ENCODE measurements at places on chromosomes 12 and 14.

- DNase-seq: no peak
These were observed 16.1 kb downstream of the CLSTN3 start for GRCh38 chr12:7146228-7146627.

DNA sequence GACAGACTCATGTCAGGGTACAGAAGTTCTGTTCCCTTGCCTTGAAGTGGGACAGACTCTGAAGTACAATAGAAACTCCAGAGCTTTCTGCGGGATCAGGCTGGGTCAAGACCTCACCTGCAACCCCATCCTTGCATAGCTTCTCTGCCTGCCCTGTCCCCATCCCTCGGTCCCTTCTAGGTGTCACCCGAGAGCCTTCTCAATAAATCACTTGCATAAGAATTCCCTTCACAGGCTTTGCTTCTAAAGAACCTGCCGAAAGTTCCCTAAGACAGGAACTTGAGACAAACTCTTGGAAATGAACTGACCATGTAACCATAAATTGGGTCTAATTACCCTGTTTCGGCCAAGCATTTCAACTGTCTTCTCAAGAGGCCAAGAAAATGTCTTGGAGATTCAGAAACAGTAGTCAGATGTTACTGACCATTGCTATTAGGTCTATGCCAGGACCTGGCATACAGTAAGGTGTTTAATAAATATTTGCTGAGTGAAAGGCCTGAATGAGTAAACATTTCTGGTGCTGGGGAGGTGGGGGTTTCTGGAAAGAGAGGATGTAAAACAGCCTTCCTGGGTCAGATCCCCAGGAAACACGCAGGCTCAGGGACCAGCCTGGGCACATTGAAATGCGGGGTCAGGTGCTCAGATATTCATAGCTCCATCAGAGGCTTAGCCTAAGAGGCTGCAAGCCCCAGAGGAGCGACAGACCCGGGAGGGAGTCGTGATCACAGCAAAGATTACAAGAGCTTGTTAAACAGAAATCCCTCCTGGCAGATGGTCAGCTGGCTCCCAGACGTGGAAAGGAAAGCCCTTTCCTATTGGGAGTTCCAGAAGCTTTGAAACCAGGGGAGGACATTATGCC, 226.2 kb upstream of the LHX5 start:
- DNase-seq: no peak

DNA sequence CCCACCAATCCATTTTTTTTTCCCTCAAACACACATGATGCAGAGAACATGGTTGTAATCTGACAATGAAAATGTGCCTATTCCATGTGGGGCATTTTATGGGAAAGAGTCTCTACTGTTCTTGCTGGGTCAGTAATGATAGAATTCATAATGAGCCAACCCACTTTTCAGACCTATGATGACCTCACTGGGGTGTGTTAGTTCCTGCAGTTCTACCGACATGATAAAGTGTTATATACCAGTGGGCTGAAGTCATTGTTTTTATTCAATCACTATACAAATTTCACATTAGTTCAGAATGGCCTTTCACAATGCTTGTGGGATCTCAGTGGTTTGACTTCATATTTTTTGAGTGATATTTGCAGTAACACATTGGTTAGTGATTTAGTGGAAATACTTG, 47.5 kb downstream of the PPFIBP1 start:
- no peak for DNase-seq

DNA sequence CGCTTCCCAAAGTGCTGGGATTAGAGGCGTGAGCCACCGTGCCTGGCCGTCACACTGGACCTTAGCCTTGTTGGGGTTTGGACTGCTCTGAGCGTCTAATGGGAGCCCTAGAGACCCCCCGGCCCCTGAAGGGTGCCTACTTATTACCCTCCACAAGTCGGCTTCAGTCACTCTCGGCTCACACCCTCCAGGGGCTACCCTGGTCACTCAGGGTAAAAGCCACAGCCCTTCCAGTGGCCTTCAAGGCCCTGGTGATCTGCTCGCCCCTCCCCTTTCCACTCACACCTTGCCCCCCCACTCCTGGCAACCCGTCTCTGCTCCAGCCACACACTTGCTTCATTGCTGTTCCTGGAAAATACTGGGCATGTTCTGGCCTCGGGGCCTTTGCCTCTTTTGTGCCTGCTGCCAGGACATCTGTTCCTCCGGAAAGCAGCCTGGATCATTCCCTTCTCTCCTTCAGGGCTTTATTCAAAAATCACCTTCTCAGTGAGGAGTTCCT, 3.6 kb upstream of the MORN3 start:
- no peak for DNase-seq

DNA sequence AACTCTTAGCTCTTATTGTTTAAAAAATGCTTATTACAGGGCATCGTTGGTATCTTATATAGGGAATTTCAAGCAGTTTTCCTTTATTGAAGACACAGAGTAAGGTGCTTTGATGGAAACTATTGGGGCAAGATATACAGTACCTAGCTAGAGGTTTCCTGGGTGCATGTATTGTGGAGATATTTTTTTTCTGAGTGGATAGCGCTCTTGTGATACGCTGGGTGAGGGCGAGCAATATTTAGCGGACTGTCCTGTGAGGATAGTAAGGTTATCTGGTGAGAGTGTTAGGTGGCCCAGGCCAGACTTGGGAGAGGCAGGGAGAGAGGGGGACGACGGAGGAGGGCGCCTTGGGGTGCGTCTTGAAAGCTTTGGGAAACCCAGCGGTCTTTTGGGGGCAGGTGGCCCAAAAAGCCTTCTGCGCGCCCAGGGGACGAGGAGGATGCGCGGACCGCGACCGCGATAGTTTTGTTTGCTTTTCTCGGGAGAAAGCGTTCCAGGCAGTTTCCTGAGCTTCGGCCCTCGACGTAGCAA, 596 bp upstream of the BICD1 start:
- no peak for DNase-seq

- DNase-seq: no peak
These were observed 21.8 kb downstream of the FUT8 start for GRCh38 chr14:65434216-65434850.

- no peak for DNase-seq
These were observed 1.5 kb downstream of the ATP2B1 start for GRCh38 chr12:89706986-89707702.

GRCh38 chr12:26786865-26787514, 46.0 kb downstream of the ITPR2 start:
- no peak for DNase-seq

DNA sequence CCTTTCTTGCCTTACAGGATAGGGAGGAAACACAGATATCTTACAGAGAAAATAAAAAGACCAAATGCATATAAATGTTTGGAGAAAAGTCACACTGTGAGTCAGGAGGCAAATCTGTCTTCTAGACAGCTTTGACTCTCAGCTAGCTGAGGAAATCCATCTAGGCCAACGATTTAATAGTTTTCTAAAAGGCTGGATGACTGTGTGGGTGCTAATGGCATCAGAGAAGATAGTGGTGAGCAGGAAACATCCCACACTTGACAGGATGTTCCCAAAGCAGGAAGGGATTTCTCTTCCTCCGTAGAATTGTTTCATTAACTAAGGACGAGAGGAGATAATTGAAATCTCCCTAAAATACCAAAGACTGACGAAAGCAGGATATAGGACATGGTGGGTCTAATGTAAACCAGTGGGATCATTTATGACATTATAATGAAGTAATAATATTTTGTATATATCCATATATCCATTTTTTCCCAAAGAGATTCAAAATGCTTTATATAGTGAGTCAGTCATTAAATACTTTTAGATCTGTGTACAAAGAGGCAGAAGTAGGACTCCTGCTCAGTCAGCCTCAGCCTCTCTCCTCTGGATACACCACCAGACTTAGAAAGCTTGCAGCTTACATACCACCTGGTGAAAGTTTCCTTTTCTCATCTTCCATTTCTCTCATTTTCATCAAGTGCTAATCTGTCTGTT, 44.3 kb upstream of the PSMA6 start:
- DNase-seq: no peak

DNA sequence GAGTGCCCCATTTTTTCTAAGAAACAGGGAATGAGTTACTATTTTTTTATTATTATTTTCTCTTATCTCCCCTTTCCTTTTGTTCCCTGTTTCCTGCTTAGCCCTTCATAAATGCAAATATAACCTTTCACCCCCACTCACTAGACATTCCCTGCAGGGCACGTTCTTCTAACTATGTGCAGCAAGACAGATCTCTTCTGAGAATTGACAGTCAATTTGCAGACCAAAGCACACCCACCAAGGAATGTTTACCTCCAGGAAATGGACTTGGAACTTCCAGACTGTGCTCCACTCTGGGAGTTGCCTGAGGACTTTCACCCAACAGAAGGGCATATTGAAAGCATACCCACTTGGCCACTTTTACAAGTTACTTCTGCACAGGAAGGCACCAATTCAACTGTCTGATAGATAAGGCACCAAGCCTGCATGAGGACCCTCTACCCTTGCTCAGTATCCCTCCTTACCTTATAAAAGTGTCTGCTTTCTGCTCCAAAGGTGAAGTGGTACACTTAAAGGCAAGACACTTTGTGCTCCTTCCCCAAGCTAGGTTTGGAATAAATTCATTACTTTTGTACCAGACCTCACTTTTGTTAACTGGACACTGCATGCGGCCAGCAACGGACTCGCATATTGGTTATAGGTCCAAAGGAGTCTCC, 6.5 kb downstream of the TAS2R19 start:
- DNase-seq: no peak

- no peak for DNase-seq
These were observed 124.6 kb downstream of the RFLNA start for GRCh38 chr12:124419292-124420040.

DNA sequence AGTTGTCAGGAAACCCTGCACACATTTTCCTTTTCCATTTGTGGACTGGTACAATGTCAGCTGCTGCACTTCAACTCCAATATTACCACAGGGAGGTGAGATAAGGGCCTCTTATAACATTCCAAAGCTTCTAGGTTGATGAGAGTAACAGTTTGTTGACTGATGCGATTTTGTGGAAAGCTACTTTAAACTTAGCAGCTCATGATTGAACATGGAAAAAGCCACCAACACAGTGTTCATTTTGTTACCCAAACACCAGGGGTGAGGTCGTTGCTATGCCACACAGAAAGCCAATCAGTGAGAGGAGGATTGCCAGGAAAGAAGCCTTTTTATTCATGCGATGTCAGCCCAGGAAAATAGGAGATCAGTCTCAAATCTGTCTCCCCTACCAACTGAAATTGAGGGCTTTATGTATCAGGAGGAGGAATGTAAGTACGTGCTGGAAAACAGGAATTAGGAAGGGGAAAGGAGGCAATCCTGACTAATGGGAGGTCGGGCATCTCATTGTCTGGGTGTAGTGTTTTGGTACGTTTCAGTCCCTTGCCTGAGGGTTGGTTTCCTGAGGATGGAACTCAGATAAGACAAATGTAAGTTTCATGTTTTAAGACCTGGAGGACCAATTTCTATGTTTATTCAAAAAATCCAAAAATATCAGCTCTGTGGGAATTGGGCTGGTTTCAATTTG, 92.7 kb upstream of the PLEKHA5 start:
- no peak for DNase-seq

DNA sequence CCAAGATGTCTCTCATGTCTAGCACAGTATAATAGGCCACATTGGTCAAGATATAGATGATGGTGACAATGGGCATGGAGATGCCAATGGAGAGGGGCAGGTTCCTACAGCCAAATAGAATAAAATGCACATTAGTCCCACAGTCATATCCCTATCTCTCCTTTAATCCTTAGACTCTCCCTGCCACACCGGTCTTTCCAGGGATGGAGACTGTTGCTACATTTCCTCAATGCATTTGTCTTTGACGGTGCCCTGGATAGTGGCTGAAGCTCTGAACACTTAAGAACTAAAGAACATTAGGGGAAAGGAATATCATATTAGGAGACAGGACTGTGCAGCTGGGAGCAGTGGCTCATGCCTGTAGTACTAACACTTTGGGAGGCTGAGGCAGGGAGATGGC, 9.7 kb downstream of the OXA1L start:
- no peak for DNase-seq

DNA sequence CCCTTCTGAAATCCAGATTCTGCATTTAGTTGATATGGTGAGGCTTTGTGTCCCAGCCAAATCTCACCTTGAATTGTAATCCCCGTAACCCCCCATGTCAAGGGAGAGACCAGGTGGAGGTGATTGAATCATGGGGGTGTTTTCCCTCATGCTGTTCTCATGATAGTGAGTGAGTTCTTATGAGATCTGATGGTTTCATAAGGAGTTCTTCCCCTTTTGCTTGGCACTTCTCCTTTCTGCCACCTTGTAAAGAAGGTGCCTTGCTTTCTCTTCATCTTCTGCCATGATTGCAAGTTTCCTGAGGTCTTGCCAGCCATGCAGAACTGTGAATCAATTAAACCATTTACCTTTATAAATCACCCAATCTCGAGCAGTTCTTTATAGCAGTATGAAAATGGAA, 23.1 kb upstream of the C12orf42 start:
- DNase-seq: no peak

GRCh38 chr12:106428384-106428783, 70.8 kb downstream of the POLR3B start:
- no peak for DNase-seq

GRCh38 chr12:53221203-53222080, 10.6 kb downstream of the RARG start:
- peak; percentile 58 for DNase-seq

DNA sequence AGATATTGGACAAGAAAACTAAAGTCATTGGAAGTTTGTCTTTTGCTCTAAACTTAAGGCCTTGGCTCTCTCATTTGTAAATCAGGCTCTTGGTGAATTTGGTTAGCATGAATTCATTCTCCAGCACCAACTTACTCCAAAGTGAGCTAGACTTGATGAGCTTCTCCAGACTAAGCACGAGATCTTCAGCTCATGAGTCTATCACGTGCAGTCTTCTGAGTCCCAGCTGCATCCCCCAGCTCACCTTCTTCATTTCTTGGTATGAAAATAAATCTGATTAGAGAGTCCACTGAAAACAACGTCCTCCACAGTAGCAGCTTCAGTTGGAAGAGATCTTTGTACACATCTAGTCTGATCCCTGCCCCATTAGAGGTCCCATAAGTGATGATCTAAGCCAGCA, 52.5 kb upstream of the DDX11 start:
- DNase-seq: no peak

DNA sequence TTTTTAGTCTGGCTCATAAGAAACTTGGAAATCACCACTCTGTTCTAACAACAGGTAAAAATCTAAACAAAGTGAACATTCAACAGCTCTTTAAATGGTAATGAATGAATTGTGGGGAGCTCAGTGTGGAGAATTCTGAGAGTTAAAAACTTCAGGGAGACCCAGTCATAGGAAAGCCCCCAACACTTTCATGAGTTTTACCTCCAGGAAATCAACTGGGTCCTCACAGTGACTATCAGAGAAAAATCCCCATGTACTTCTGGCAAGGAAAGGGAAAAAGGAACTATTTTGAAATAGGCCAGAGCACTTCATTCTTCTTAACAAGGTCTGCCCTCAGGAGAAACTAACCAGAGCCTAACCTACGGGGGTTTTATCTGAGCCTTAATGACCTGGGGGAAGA, 134.7 kb downstream of the CMAS start:
- DNase-seq: no peak

GRCh38 chr14:55221968-55222367, 30.6 kb upstream of the DLGAP5 start:
- DNase-seq: no peak

DNA sequence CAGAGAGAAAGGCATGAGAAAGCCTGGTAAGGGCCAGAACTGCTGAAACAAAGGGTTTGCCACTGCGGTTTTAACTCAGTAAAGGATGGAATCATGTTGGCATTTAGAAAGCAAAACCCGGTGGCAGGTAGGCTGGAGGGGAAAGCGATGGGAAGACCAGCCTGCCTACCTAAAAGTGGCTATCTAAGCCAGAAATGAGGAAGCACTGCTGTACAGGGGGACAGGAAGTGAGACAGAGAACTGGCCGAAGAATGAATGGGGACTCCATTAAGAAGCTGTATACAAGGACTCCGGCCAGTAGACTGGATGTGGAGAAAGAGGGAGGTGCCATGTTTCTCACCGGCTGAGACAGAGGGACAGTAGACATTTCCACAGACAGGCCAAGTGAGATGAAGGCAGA, 48.2 kb downstream of the PPM1H start:
- no peak for DNase-seq

Measured in RWPE2 (cell line).